ENCODE measurements at places on chromosomes 12 and 14.
A peak's percentile ranks its signal among the peaks of the same experiment; 100 is the strongest.

- peak; percentile 36 for DNase-seq
Measured at GRCh38 chr12:92968176-92968813, 39.2 kb upstream of the EEA1 start.

- no peak for DNase-seq
Measured at GRCh38 chr12:1309613-1310012, 284.8 kb downstream of the FBXL14 start.

DNA sequence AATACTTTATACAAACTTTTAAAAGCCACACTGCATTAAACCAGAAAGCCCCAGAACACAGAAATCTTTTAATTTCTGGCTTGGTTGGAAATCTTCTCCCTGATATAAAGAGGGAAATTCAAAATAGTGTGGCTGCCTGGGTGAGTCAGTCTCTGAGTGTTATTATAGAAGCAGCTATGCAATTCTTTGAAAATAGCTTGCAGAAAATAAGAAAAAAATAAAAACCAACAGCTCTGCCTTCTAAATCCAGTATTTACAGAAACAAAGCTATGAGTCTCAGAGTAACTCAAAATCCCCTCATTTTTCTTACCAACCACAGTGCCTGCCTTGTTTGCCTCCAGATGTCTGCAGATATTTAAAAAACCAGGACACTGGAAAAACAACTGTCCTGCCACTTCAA lies 68.6 kb upstream of the FERMT2 start:
- no peak for DNase-seq

DNA sequence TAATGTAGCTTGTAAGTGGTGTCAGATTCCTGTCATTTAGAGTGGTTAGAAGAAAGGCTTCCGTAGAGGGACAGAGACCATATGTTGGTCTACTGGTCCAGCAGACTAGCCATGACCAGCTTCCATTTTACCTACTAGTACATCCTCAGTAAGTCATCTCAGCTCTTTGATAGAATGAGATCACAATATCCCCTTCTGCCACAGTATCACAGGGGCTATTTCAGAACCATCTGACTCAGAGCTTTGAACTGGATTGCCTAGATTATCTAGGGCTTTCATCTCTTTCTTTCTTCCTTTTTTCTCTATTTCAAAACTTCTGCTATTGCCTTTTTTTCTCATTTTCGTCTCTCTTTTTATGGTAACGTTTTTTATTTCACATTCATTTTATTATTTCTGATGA lies 4.7 kb downstream of the ZDHHC17 start:
- DNase-seq = no peak

- peak; percentile 66 for DNase-seq
Measured at GRCh38 chr12:8032242-8033152, at the start of gene FOXJ2. FOXJ2 (plus strand) TSS chr12:8032716; CDS start chr12:8039833, 7,117 bp downstream.

DNA sequence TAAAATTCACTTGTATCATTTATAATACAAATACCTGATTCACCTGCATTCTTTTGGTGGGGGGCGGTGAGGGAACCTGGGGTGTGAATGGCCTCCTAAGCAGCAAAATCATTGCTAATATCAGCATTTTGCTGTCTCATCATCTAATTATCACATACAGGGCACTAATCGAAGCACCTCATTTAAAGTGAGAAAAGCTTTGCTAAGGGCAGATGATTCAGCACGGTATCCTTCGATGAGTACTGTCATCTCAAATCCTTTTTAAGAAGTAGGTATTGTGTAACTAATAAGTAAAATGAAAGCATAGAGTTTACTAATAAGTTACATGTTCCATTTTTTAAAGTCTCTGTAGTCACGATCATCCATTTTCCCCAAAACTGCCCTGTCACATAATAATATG lies 278.1 kb upstream of the SOX5 start:
- DNase-seq = no peak

DNA sequence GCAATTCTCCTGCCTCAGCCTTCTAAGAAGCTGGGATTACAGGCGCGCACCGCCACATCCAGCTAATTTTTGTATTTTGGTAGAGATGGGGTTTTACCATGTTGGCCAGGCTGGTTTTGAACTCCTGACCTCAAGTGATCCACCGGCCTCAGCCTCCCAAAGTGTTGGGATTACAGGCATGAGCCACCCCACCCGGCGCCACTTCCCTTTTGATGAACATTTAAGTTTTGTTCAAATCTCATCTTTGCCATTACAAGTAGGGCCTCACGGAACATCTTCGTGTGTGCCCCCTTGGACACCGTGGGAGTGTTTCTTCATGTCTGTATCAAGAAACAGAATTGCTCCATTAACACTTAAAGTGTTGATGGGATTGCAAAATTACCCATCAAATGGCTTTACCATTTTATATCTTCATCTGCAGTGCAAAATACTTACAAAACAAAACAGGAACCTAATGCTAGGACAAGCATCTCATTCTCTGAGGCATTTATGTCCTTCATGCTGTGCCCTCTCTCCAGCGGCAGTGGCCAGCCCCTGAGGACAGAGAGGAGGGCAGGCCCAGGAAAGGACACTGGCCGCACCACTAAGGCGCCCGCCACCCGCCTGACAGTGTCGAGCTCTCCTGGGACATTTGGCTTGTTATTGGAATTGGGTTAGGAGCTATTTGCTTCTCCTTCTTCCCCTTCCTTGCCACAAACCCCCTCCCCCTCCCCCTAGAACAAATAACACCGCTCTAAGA lies 61.7 kb downstream of the RFX4 start:
- no peak for DNase-seq

DNA sequence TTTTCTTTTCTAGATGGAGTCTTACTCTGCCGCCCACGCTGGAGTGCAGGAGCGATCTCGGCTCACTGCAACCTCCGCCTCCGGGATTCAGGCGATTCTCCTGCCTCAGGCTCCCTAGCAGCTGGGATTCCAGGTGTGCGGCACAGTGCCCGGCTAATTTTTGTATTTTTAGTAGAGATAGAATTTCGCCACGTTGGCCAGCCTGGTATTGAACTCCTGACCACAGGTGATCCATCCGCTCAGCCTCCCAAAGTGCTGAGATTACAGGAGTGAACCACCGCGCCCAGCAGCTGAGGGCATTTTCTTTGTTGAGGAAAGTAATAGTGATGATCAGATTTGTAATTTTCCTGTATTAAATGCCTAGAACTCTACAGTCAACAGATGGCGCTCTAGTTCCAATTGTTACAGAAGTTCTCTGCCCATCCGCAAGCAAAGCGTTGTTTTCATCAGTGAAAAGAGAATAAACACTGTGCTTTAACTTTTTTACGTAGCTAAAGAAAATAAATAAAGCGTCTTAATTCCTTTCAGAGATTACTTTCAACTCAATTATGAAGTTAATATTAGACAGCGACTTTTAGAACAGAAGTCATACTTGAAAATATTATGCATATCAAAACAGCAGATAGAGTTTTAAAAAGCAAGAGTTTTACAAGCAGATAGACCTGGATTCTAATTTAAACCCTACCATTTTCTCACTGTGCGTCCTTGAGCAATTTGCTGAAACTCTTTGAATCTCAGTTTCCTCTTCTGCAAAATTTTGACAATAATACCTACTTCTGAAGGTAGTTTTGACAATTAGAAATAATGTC lies 335.1 kb downstream of the DUSP6 start:
- DNase-seq = peak; percentile 87

DNA sequence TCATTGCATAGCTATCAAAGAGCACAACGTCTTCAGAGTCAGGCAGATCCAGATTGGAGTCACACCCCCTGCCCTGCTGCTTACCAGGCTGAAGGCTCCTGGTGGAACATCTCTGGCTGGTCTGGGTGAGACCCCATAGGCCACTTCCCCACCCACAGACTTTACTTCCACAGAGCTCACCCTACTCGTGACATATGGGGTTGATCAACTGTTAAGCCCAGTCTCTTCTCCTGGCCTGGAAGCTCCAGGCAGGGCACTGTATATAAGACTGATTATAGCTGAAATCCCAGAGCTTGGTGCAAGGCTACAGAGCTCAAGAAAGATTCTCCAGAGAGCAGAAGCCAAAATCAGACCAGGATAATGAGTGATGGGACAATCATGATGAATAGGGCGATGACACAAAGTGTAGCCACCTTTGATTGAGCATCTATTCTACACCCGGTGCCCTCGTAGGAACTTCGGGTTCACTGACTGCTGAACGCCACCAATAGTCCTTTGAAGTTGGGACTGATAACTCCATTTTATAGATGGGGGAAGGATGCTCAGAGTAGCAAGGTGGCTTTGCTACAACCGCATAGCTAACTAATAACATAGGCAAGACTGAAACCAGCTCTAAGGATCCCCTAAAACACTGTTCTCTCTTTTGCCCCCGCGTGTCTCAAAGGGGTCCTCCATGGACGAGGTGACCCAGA lies 287.8 kb downstream of the BCL11B start:
- DNase-seq = no peak

DNA sequence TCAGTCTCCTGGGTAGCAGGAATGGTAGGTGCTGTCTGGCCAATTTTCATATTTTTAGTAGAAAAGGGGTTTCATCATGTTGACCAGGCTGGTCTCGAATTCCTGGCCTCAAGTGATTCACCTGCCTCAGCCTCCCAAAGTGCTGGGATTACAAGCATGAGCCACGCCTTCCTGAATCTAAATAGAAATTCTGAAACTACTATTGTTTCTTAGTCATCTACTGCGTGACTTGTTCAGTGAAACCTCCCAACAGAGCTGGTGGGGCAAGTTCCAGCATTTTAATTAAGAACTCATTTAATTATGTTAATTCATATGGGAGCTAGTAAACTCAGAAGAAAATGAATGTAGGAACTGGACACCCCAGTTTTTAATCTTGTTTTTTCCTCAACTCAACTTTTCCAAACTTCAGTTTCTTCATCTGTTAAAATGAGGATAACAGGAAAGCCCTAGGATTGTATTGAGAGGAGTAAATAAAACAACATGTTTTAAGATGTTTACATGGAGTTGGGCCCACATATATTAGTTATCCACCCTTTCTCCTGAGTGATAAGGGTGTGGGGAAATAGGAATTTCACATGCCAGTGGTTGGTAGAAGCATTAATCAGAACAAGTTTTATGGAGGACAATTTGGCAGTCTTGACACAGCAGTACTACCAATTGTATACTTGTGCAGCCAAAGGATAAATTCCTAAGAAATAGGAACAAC lies 335.8 kb upstream of the E2F7 start:
- no peak for DNase-seq

DNA sequence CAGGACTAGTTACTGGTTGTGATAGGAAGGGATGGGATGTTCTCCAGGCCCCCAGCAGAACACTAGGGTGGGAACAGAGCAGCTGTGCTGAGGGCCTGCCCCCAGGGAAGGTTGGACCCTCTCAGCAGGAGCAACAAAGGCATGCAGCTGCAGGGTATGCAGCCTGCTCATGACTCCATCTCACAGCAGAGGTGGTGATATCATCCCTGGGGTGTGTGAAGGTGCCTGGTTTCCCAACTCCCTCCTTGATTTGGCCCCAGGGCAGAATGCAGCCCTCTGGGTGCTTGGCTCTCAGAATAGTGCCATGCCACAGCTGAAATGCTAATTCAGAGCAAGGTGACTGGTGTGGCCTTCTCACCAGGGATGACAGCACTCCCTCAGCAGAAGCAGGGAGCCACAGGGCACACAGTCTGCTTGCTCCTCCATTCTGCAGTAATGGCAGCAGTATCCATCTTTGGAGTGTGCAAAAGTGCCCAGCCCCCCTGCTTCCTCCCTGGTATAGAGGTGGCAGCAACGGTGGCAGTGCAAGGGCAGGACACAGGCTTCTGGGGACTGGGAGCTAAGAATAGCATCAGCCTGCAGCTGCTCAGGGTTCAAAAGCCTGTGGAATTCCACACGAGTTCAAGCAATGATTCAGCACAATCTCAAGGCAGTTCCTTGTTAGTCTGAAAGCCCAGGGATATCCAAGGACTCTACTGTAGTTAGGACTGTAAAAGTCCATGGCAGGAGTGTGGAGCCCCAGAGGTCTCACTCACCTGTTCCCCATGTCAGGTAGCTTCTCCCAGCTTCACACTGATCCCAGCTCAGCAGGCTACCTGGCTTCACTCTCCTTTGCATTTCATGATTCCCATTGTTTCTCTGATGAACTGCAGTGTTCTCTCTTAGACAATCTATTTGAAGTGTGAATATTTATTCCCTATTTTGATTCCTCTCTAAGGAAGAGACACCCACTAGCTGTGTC lies 298.1 kb upstream of the FOXG1 start:
- DNase-seq = no peak

- DNase-seq = no peak
Measured at GRCh38 chr12:32298917-32299316, 100.4 kb upstream of the FGD4 start.

DNA sequence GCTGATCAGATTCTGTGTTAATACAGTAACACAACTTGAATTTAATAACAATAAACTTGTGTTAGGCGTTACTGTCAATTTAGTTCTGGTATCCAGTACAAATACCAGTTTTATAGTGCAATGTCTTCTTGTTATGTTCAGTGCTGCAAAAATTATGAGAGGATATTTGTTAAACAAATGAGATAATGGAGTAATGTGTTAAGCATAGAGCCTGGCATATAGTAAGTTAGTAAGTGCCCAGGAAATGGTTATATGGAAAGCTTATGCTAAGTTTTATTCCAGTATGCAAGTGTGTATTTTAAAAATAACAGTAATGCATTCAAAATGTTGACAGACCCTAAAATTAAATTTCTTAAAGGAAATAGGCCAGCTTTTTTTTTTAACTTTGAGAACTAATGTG lies 1.8 kb downstream of the VRK1 start:
- no peak for DNase-seq

DNA sequence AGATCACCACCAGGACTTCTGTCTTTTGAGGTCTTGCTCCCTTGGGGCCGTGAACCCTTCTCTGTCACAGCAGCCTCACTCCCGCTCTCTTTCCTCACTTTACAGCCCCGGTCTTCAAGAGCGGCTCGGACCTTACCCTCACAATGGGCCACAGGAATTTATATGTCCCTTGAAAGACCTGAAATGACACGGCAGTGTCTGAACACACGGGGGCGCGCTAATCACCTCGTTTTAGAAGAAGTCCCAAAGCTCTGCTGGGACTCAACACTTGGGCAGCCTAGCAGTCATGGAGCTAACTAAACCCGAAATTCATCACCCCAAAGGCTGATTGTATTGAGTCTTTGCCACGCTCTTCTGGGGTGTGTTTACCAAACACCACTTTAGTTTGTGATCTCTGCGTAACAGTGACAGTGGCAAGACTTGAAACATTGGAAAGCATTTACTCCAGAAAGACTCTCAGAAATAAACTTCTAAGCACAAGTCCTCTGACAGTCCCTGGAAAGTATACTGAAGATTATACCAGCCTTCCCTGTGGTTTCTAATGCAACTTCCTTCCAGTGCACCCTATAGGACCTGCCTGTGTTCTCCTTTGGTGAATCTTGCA lies 29.0 kb downstream of the SERPINA11 start:
- DNase-seq = peak; percentile 69

DNA sequence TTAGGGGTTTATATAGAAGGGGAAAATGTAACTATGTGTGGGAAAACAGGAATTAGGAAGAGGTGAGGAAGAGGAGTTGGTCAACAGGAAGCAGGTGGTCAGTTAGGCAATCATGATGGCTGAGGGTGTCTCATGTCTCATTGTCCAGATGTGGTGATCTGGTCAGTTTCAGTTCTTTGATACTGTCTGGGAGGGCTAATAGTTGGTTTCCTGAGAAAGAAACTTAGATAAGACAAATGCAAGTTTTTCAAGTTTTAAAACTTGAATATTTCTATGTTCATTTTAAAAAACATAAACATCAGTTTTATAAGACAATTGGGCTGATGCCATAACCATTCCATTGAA lies 1121.8 kb upstream of the USP15 start:
- DNase-seq = no peak
